ENCODE measurements at places on chromosomes 16 and 17.

DNA sequence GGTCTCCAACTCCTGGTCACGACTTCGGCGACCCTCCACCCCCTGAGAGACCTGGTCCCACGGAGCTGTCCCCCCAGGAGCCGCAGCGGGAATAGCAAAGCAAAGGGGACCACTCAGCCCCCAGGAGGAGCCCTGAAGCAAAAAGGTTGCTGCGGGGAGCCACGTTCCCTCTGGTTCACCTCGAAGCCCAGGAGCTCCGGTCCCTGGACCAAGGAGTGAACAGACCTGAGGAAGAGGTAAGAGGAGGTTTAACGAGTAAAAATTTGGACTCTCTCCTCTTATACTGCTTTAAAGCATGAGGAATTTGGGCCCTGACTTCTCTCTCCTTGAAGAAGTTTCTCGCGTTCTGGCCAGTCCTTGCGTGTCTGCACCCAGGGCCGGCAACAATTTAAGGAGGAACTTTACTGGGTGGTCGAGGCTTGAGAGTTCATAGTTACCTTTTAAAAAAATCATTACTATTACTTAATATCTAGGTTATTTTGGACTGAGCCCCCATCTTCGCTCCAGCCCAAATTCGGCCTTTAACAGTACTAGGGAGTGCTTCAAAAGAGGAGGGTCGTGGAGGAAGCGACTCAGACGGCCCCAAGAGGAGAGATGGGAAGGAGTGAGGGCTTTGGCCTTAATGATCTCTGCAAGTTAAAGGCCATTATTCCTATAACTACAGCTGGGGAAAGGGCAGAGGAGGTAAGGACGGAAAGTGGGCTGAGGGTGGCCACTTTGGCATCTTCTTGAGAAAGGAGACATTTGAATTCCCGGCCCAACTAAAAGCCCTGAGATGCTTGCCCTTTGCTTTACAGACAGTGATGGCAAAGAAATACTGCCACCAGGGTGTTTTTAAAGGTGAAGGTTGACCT lies 16.9 kb upstream of the HOXB9 start:
- DNase-seq = no peak

GRCh38 chr17:60729854-60730253 lies 52.2 kb downstream of the BCAS3 start:
- no peak for DNase-seq

GRCh38 chr17:27848931-27849330 lies 44.2 kb downstream of the LYRM9 start:
- no peak for DNase-seq

DNA sequence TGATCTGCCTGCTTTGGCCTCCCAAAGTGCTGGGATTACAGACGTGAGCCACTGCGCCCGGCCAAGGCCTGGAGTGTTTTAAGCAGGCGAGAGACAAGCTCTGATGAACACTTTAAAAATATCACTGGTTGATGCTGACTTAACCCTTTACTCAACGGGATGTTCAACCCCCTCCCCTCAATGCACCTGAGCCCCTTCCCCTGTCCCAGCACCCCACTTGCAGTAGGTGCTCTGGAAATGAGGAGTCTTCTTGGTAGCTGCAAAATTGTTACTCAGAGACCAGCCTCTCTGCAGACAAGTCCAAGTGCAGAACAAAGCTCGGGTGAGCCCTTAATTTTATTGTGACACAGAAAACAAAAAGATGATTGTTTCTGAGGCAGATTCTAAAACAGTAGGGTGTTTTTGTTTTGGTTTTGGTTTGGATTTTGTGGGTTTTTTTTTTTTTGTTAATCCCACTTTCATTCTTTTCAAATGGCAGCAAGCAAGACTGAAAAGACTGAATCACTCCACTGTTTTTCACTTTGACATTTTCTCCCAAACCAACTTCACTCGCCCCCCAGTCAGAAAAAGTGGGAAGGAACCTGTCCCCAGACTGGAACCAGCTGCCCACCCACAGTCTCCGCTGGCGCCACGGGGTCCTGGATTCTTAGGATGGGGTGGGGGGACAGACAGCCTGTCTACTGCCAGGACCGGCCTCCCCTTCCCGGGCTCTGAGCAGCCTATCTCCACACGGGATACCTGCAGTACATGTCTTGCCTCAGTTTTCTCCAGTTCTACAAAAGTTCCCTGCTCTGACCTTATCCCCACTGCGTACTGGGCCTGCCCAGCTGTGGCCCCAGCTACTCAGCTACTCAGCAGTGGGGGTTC lies 5.2 kb upstream of the PLLP start:
- DNase-seq = no peak

GRCh38 chr16:75385507-75386152 lies 47.7 kb downstream of the CFDP1 start:
- DNase-seq = no peak

GRCh38 chr17:81532490-81533287 lies 4.5 kb downstream of the FSCN2 start:
- no peak for DNase-seq

DNA sequence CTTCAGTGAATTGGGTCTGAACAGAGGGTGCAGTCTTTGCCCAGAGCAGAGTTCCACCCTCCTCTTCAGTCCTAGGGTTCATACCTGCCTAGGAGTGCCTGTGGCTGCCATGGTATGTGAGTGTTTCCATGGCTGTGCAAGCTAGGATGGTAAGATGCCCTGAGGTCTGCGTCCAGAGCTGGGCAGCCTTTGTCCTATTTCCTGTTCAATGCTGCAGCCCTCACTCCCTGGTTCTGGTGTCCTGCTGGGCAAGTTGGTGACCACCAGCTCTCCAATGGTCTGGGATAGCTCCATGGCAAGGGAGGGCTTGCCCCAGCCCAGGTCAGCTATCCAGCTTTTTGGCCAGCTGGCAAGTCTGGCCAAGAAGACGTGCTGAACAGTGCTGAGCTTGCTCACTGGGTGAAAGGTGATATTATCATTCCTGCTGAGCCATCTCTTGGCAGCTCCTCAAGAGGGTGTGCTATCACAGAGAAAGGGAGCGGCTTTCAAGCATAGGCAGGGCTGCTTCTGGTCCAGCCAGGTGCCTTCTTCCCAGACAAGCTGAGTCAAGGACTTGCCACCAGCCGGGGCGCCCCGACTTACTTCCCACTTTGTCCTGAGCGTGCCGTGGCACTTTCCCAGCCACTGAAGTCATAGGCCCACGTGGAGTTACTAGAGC lies 13.0 kb upstream of the NFATC3 start:
- DNase-seq = peak; percentile 40

GRCh38 chr17:27520491-27521185 lies 64.4 kb downstream of the KSR1 start:
- no peak for DNase-seq

DNA sequence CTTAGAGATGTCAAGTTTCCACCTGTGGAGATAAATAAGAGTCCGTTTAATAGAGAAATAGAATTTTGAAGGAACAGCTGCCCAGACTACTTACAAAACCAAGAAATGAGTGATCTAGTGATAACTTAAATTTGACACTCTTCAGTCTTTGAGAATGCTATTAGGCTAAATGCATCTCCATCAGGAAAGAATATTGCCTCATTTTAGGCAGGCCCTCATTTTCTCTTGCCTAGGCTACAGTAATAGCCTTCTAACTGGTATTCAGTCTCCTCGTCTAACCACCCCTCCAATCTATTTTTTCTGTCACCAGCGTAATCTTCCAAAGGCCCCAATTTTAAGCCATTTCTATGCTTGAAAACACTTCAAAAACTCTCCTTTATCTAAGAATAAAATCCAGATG lies 537.8 kb upstream of the CA10 start:
- no peak for DNase-seq

DNA sequence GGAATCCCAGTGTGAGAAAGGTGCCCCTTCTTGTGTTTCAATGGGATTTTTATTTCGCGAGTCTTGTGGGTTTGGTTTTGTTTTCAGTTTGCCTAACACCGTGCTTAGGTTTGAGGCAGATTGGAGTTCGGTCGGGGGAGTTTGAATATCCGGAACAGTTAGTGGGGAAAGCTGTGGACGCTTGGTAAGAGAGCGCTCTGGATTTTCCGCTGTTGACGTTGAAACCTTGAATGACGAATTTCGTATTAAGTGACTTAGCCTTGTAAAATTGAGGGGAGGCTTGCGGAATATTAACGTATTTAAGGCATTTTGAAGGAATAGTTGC lies 567 bp downstream of the UBB start:
- DNase-seq = no peak
